ENCODE measurements at places on chromosomes 5 and 9. TPM values are rescaled to one million over a fixed set of nuclear protein-coding genes. Genes with fewer than 3 reads are reported as not detected.

GRCh38 chr9:125043631-125044030 is 99.7 kb downstream of the SCAI start:
- DNase-seq, result no peak

GRCh38 chr5:37871023-37871815 is 31.4 kb upstream of the GDNF start:
- no peak for DNase-seq

GRCh38 chr5:16671208-16671607 is 54.4 kb upstream of the RETREG1 start:
- DNase-seq, result no peak

- no peak for DNase-seq
These were observed 56.3 kb downstream of the DAB2IP start for GRCh38 chr9:121707477-121708424.

DNA sequence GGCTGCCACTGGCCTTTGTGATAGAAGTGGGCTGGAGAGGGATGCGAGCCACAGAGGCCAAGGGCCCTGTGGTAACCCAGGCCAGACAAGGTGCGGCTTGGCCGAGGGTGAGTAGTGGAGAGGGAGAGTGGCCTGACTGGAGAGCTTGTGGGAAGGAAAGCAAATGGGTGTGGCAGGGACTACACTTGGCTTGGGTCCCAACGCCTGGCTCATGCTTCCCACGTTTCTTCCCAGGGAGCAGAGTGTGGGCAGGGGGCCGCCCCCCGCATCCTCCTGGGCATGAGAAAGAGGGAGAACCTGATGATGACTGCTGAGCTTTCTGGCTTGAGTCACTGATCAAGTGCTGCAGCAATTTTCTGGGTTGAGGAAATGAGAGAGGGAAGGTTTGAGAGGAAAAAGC is 95.7 kb downstream of the ANKH start:
- no peak for DNase-seq

GRCh38 chr9:136249877-136250559 is 4.4 kb upstream of the QSOX2 start:
- DNase-seq, result no peak

DNA sequence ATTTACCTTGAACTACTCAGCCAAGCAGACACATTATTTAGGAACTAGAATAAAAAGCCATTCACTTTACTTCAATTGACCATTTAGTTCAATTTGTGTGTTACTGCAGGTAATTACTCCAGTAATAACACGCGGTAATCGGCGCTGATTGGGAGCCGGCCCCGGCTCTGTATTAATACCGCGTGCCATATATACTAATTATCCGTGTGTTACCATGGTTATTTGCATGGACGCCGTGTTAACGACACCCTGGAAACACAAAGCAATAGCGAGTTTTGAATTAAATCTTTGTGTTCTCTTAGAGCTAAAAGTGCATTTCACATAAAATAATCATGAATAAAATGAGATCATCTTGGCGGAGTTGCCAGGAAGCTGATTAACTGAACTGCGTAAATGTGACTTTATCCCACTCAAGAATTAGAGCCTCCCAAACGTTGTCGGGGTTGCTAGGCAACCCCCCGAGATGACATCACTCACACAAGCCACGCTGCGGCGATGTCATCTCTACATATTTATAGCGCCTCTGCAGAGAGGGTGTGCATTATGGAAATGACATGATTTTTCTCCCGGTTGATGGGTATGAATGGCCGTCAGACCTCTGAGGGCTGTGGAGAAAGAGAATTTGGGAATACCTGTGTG is 41.4 kb upstream of the RNU6ATAC start:
- no peak for DNase-seq

GRCh38 chr9:135609366-135609955 is 29.9 kb downstream of the GLT6D1 start:
- no peak for DNase-seq

GRCh38 chr5:97918620-97919019 is 735.6 kb upstream of the RIOK2 start:
- no peak for DNase-seq

DNA sequence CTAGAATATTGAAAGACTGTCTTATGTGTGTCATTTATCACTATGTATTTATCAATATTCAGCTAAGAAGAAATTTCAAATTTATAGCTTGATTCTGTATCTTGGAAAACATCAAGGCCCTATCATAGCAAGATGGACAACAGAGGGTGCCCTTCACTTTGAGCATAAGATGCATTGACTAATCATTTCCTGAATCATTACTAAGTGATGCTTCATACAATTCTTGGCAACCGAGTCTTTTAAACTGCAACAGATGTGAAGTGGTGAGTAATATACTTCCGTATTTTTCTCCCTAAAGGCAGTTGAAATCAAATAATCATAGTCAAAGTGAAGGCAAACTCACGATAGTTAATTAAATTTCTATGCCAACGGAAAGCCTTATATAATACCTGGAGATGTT is 318.6 kb upstream of the RGMB start:
- no peak for DNase-seq

GRCh38 chr9:18007621-18008020 is 428.8 kb downstream of the SH3GL2 start:
- DNase-seq, result no peak

GRCh38 chr5:51383131-51384121 is at the start of gene ISL1:
Gene ISL1, plus strand, starts transcription at chr5:51383448. Its CDS starts 224 bp downstream, at chr5:51383672.
- peak; percentile 34 for DNase-seq

DNA sequence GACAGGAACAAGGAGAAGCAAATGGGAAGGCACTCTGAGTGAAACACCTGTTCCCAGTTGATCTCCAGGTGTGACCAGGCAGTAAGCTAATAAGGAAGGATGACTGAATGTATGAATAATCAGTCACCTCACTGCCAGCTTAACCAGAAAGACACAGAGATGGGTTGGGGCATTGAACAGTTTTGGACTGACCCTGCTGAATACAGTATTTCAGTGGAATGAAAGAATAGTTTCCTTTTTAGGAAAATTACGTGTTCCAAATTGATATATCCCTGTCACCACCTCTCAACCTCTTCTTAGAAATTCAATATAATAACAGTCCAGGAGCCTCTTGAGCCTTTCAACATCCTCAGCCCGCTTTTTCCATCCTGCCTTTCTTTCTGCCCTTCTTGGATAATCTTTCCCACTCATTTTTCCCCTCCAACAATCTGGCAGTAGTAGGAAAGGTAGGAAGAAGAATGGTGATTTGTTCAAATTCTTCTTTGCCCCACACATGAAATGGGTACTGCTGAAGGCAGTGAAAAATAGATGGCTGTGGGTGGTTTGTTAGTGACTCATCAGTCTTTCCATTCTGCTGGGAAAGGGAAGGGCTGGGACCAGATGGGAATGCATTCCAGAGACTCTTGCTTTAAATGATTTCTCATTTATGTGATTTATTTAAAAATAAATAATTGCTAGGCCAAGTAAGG is 117.9 kb downstream of the ZSWIM6 start:
- DNase-seq, result no peak

GRCh38 chr5:119327018-119327417 is 28.8 kb upstream of the TNFAIP8 start:
- peak; percentile 56 for DNase-seq

DNA sequence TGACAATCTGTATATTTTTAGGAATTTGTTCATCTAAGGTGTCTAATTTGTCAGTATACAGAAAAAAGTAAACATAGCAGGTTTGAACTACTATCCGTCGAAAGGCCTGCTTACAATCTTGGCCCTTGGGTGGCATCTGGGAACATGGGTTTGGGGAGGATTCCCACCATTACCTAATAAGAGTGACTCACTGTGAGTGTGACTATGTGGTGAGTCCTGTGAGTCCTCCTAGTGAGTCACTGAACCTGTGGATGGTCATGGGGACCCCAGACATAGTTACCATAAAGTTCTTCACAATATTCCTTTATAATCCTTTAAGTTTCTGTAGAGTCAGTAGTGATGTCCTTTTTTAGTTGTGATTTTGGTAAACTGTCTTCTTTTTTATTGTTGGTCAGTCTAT is 37.0 kb downstream of the RNF130 start:
- no peak for DNase-seq

- no peak for DNase-seq
These were observed 219.3 kb downstream of the TSSK1B start for GRCh38 chr5:113215401-113216060.

DNA sequence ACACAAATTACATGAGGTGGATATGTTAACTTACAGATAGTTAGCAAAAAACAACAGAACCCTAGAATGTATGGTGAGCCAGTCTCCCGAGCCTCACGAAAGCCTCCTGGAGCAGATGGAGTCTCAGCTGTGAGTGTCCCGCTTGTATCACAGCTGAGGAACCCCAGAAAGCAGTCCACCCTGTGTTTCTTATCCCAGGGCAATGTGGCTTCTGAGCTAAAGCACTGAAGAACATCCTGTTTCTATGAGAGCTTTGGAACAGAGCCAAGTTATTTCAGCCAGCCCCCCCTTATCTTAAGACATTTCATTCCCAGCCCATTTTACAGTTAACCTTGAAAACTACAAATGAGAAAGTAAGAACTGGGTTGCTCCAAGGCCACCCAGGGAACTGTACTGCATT is 1220.9 kb upstream of the CDH6 start:
- no peak for DNase-seq

GRCh38 chr5:163373436-163374084 is 63.8 kb upstream of the CCNG1 start:
- no peak for DNase-seq

DNA sequence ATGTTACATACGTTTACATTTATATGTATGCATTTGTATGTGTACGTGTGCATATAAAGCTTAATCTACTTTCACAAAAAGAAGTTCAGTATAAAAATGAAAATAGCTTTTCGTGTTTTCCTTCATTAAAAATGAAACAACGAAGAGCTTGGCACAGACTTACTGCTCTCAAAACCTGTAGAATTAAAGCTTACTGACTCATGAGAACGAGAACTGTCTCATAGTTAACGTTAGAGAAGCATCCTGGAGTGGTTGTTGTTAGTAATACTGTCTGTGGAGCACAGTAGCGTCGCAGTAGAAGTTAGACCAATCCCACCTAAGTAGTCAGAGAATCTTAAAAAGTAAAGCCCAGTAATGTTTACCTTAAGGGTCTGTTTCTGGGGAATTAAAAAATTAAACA is 1.3 kb downstream of the MAT2B start:
- DNase-seq, result no peak

- no peak for DNase-seq
These were observed at the start of gene PPP1R26 for GRCh38 chr9:135479469-135480052. Gene PPP1R26, plus strand, starts transcription at chr9:135479782. Its CDS starts 4,729 bp downstream, at chr9:135484511.

DNA sequence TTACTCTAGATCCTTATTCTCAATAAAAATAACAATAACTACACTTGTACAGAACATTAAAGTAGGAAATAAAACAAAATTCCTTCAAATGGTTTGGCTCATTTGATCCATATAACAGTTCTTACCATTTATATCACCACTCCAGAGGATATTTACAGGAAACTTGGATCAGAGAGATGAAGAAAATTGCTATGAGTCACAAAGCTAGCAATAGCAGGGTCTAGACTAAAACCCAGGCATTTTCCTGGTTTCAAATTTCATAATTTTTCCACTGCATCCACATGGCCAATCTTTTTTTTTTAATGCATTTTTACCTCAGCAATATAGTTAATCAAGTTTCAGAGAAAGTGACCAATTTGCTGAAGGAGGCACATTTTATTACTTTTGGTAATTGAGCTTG is 299.2 kb downstream of the ELAVL2 start:
- no peak for DNase-seq

GRCh38 chr9:129624168-129624759 is 1.7 kb upstream of the NTMT1 start:
- DNase-seq, result no peak

DNA sequence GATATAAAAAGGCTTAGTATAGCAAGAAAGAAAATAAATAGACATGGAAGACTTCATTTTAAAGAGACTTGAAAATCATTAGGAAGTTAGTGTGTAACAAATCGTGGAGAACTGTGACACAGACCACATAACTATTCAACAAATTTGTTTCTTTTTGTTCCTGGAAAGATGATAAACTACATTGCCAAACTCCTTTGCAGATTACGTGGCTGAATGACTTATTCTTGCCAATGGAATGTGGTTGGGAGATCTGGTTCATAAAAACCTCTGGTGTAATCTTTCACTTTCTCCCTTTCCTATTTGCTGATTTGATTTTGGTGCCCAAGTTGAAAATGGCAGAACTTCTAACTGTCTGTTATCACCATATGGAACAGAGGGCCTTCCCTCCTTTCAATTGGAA is 328.9 kb upstream of the MEF2C start:
- DNase-seq, result no peak

DNA sequence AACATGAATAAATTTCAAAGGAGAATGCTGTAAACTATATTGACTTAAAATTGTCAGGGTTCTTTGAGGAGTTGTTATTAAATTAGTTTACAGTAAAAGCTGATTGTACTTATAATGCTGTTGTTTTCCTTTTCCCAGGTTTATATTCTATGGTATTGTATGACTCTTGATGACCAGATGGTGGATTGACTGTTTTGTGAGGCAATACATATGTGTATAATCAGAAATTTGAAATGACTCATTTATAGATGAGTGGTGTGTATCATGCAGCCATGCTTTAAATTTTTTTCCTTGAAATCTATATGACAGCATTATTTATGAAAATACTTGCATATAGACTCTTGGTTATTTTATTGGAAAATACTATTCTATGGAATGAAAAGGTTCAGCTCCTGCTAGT is 195.3 kb downstream of the CNTLN start:
- DNase-seq, result no peak

GRCh38 chr5:147743678-147744374 is 38.7 kb downstream of the JAKMIP2 start:
- peak; percentile 5 for DNase-seq

- no peak for DNase-seq
These were observed 323.7 kb downstream of the ADAMTS6 start for GRCh38 chr5:65157906-65158603.

- no peak for DNase-seq
These were observed 362.9 kb downstream of the ADGRV1 start for GRCh38 chr5:90921418-90921973.

DNA sequence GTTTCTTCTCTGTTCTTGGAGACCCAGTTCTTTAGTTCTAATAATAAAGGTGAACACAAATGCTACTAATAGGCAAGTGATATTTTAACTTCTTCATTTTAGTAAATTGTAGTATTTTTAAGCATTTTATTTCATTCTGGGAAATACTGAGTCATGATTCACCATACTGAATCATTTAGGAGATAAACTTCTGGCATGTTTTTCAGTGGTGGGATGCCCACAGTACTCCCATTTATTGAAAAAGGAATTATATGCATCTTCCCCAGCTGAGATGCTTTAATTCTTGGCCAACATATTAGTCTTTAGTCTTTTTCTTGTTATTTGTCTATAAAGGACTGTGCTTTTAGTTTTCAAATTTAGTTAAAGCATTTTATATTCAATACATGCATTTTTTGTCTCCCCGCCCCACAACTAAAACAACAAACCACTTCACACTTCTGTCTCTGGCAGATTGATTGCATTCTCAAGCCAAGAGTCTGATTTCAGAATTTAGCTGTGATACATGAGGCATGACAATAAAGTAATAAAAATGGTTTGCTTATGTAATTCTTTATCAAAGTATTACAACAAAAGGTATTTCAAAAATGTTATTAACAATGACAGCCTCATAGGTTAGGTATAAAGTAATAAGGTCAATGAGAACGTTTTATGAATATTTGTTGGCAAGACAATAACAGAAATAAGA is 125.2 kb upstream of the CDH18 start:
- DNase-seq, result no peak

The ANXA2R gene
- total RNA-seq, result 9.4 TPM

The CARTPT gene
- not detected for total RNA-seq

The NTNG2 gene
- total RNA-seq, result 22.1 TPM

The SLC6A7 gene
- under 0.01 TPM for total RNA-seq

The FAM240B gene
- not detected for total RNA-seq

The SLC6A19 gene
- under 0.01 TPM for total RNA-seq

The ZCCHC9 gene
- 7.5 TPM for total RNA-seq

The CTNND2 gene
- not detected for total RNA-seq

The ARID3C gene
- not detected for total RNA-seq

The CCDC180 gene
- 4.0 TPM for total RNA-seq

The CCL28 gene
- 8.9 TPM for total RNA-seq
